Activated naive CD4-positive, alpha-beta T cell treated with Interleukin-2 at 50 U/mL for 16 hours (primary cell): ENCODE measurements at places on chromosomes 13 and 19.

GRCh38 chr13:100600461-100600860 lies 11.9 kb upstream of the GGACT start:
- no peak for DNase-seq

- no peak for DNase-seq
Observed at GRCh38 chr13:98192008-98192407, 14.9 kb upstream of the RNF113B start.

GRCh38 chr19:4687396-4687795 lies 17.3 kb upstream of the MYDGF start:
- DNase-seq: no peak

DNA sequence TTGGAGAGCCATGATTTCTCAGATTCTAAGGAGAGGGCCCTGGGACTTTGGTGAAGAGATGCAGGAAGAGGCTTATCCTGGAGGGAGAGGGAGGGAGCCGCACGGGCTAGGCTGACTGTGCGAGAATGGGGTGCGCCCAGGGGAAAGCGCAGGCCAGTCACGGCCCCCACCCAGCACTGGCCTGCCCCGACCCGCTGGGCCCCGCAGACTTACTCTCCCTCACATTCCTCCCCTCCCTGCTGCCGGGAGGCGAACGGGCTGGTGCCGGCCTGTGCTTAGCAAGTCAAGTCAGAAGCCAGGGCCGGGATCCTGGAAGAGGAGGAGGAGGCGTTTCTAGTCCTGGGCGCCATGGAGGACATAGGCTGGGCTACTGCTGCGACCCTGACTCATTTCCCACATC lies 120.0 kb downstream of the CRYL1 start:
- DNase-seq: no peak

DNA sequence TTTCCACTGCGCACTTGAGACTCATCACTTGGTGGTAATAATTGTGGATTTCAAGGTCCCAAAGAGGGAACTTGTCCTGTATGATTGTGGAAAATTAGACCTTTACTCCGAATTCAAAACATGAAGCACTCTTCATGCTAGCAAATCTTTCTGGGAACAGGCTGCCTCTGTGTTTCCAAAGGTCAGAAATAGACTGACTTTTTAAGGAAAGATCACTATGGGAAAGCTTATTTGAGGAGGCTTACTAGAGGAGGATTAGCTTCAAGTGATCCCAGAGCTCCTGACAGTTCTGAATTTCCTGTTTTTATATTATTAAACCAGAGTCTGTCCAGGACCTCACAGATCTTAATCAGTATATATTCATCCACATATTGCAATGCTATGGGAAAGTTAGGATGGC lies 5.5 kb downstream of the WDFY2 start:
- no peak for DNase-seq
